Bronchial epithelial cell (primary cell): ENCODE measurements at places on chromosomes 12 and 14.

DNA sequence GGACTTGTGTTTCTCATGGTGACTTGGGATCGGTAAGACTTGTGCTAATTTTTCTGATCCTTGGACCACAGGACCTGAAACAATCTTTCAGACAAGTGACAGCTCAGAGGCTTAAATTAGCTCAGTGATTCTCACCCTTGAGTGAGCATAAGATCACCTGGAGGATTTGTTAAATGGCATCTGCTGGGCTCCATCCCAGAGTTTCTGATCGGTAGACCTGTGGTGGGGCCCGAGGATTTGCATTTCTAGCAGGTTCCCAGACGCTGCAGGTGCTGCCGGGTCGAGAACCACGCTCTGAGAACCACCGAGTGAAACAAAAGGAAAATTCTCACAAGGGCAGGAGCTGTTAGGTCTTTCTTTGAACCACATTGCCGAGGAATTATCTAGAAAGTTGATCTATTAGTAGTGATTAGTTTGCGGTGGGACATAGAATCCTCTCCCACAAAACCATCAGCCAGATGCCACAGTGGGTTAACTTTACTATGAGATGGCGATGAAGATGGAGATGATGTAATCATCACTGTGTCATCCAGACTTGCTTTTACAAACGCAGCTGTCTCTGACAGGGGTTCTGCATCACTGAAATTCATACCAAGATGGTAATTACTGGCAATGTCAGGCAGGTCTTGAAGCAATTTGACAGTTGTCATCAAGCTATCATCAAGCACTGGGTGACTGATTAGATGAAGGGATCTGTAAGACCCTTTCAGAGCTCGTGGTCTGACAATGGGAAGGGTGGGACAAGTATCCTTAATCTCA is 184.0 kb downstream of the AACS start:
- no peak for DNase-seq

DNA sequence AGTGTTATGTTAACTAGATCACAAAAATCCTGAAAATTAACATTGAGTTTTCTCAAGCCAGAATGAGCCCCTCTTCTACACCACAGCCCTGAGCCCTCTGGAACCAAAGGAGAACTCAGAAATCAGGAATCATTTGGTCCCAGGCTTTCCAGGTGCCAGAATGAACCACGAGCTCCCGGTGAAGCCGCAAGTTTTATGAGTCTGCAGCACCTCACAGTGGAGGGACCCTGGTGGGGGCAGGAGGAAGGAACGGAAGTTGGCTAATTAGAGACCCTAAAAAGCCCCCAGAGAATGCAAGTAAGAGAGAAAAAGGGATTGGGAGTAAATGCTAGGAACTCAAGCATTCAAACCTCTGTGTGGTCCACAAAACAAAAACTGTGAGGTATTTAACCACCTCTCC is 52.9 kb upstream of the BCL2L14 start:
- DNase-seq: no peak

GRCh38 chr12:75863533-75863932 is 168.0 kb downstream of the PHLDA1 start:
- DNase-seq: no peak

GRCh38 chr12:12918781-12919389 is 27.5 kb downstream of the GPRC5A start:
- DNase-seq: no peak
